ENCODE measurements at places on chromosomes 3 and 15.

DNA sequence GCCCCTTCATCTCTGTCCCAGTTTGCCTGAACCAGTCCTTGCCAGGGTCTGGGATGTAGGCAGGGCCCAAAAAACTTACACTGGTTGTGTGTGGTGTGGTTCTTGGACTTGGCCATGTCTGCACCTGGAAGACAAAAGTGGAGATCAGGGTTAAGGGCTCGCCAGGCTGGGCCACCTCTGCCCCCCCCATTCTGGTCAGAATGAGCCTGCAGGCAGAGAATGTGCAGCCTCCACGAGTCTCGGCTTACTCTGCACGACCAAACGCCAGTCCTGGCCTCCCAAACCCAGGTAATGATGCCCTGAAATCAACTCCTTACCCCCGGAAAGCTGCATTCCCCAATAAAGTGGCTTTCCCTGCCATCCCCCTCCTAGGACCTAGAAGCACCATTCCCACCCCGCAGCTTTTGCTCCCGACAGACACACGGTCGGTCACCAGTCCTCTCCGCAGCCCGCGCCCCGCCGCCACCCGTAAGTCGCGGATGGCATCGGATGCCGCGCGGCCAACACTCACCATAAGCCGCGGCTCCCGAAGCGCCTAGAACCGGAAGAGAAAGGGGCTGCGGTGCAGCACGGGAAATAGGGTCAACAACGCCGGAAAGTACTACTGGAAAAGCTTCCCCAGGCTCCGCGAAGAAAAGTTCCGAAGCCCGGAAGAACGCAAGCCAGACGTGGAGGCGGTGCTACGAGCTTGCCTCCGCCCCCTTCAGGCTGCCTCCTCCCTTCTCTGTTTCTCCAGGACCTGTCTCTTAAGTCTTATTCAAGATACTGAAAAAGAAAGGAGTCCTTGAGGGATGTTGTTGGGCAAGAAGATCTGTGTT is at the start of gene RPL29:
TSS of gene RPL29 (minus strand) at position 550 of the 818 bp plus-strand sequence. CDS start at position 116, 434 bp downstream.
- peak; percentile 94 for DNase-seq

DNA sequence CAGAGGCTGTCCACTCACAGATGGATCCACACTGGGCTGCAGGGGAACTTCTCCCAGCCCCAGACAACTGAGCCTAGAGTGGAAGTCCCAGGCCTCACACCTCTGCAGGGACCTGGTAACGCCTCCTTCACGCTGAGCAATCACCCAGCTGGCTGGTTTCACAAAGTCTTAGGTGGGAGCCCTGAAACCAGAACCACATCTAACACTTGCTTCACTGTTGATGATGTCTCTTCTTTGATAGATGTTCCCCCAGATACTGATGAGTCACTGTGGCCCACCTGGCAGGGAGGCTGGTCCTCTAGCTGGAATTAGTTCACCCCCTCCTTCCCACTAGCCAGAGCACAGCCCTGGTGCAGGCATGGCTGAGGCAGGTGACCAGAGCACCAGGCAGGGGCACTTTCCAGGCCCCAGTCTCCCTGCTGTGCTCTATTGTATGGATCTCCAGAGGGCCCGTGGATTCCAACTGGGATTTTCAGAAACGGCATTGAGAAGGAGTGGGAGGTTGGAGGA is 33.5 kb downstream of the MYL3 start:
- DNase-seq, result peak; percentile 42

GRCh38 chr3:4429648-4430350 is 37.3 kb downstream of the SUMF1 start:
- DNase-seq, result no peak

DNA sequence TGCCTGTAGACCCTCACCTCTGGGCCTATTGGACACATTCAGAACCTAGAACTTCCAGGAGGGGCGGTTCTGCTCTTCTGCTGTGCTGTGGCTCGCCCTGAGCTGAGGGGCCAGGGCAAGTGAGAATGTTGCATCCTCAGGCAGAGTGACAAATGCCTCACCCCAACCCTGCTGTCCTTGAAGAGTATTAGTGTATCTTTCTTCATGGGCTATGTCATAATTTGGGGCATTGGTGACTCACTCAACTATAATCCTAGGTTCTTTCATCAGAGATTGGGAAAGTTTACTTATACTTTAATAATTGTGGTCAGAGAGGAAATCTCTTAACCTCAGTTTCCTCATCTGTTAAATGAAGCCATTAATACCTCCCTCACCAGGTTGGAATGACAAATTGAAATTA is 143.8 kb downstream of the SV2B start:
- DNase-seq, result no peak

- no peak for DNase-seq
These were observed 337.6 kb downstream of the EFHB start for GRCh38 chr3:19596408-19596807.

DNA sequence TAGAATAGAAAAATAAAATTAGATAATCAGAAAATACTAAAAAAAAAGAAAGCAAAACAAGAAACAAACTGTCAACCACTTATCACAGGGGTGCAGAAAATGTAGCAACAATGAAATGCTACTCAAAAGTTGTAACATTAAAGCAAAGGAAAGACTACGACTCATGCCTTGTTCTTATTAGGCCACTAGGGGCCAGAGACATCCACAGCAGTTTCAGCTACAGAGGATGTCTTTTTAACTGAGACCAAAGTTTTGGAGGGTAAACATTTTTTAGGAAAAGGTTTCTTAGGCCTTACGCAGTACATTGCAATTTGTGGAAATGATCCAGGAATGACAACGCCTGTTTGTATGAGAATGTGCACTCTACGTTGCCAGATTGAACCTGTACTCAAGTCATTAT is 15.4 kb upstream of the CADM2 start:
- no peak for DNase-seq

DNA sequence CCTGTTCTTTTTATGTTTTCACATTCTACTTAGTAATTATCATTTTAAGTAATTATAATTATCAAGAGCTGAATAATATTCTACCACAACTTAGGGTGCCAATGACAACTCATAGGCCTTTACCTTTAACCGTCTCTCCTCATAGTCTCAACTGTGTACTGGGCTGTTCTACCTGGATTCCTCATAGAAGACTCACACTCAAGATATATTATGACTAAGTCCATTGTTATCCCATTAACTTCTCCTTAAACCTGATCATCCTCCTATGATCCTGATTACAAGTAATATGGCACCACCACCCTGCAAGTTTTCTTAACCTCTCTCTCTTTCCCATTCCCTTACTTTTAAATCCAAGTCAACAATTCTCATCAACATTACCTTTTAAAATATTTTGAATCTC is 285.9 kb upstream of the VEPH1 start:
- DNase-seq, result no peak

DNA sequence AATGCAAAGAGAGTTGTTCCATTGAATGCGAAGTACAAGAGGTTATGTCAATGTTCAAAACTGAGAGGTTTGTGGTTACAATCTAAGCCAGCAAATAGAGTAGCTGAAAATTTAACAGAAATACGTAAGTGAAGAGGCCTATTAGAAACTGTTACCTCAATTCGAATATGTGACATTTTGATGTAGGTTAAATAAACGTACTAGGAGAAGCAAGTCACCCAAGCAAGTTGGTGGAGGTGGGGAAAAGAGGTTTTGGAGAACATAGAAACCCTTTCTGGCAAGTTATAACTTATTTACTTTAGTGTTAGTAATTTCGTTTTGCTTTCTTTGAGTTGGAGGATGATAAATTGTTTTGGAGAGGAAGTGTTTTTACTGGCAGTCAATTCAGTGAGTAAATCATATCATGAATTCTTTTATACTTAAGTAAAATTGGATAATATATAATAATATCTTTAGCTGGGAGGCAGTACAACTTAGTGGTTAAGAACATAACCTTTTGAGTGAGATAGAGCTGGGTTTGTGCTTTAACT is 91.2 kb upstream of the NAALADL2 start:
- no peak for DNase-seq

GRCh38 chr3:151410891-151411559 is 26.5 kb upstream of the P2RY12 start:
- no peak for DNase-seq

DNA sequence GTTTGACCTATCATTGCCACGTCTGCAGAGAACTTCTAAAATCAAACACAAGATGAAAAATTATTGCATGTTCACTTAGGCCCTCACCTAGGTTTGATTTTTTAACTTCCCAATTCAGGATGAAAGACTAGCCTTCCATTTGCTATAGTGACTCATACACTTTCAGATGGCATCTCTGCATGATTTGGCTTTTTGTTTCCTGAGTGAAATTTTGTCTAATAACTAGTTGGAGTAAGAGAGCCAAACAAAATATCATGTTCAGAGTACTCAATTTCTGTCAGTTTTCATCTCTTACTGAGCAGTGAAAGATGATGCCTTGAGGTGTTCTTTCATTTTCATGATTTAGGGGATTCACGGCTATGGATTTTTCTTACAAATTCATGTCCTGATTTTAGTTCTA is 122.9 kb downstream of the NSUN3 start:
- DNase-seq, result no peak

- DNase-seq, result no peak
These were observed 54.6 kb upstream of the GALNT15 start for GRCh38 chr3:16119887-16120286.

- DNase-seq, result no peak
These were observed 13.1 kb downstream of the GABRR3 start for GRCh38 chr3:98021830-98022560.

- no peak for DNase-seq
These were observed 22.7 kb downstream of the CTNNB1 start for GRCh38 chr3:41222012-41222411.

- DNase-seq, result no peak
These were observed 57.4 kb upstream of the MYZAP start for GRCh38 chr15:57534281-57534680.

GRCh38 chr15:40821195-40821594 is 7.3 kb downstream of the PPP1R14D start:
- no peak for DNase-seq

- DNase-seq, result no peak
These were observed 622 bp downstream of the NAALADL2 start for GRCh38 chr3:174859756-174860155.

DNA sequence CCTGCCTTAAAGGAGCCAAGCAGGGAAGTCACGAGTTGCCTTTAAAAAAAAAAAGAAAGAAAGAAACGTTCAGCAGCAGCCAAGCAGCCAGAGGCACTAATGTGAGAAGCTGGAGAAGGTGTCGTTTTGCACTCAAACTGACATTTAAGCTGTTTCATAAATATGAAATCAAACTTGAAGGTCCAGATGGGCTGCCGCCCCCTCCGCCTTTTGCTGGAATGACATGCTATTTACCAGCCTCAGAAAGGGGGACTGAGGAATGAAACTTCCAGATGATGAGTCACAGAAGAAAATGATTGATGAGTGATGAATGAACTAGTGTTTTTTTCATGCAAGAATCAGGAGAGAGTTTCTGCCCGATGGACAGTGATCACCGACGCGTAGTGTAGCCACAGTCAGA is 396.8 kb downstream of the IGSF11 start:
- DNase-seq, result no peak
